ENCODE measurements at places on chromosomes 12 and 14.
A peak's percentile ranks its signal among the peaks of the same experiment; 100 is the strongest.

GRCh38 chr12:83153177-83153576 lies 466.5 kb downstream of the TMTC2 start:
- no peak for DNase-seq

GRCh38 chr12:56932146-56932545 lies 2.1 kb downstream of the SDR9C7 start:
- DNase-seq = no peak

DNA sequence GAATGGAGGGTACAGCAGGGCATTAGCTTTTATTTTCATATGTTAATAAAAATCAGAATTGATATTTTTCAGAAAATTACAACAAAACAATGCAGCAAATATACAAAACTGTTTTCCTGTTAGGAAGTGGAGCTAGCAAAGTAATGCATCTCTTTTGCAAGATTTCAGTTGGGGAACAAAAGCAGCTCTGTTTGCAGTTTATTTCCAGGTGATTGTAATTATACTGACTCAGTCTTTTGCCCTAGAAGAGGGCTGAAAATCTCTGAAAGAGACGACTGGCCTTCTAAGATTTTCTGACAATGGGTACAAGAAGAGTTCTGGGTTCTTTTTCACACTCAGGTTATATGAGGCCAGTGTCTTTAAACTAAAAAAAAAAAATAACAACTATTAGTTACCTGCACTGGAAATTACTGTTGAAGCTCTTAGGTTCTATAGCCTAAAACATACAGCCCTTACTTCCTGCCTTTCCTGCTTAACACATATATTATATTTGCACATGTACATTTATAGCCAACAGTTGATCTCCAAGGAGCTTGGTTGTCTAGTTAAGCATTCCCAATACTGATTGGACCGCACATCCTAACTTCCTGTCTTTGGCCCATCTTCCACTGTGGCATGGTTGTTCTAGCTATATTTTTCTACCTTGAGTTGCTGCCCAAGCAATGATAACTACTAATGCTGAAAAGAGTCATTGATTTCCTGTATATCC lies 199.1 kb upstream of the KRR1 start:
- no peak for DNase-seq

DNA sequence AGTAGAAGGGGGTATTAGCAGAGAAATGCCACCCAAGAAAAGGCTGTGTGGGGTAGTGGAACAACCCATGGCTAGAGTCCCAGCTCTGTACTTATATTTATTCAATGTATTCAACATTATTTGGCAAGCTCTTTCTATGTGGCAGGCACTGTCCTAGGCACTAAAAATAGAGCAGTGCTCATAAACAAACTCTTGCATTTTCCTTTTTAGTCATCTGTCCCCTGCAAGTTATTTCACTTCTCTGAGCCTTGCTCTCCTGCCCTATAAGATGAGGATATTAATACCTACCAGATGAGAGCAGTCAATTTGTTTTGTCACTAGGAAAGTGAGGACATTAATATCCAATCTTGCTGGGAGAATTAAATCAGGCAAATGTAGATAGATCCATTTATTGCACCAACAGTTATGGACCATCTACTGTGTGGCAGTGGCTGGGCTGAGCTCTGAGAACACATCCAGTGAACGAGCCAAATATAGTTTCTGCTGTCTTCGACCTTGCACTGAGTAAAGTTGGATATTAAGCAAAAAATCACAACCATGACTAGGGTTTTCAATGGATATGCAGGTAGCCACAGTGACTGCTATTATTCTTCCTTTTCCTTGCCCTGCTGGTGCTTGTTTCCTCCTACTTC lies 314.3 kb upstream of the TBX3 start:
- DNase-seq = no peak

- DNase-seq = peak; percentile 62
Measured at GRCh38 chr12:32587581-32588495, 91.3 kb upstream of the DNM1L start.

GRCh38 chr12:131592972-131593371 lies 117.9 kb upstream of the SFSWAP start:
- no peak for DNase-seq

DNA sequence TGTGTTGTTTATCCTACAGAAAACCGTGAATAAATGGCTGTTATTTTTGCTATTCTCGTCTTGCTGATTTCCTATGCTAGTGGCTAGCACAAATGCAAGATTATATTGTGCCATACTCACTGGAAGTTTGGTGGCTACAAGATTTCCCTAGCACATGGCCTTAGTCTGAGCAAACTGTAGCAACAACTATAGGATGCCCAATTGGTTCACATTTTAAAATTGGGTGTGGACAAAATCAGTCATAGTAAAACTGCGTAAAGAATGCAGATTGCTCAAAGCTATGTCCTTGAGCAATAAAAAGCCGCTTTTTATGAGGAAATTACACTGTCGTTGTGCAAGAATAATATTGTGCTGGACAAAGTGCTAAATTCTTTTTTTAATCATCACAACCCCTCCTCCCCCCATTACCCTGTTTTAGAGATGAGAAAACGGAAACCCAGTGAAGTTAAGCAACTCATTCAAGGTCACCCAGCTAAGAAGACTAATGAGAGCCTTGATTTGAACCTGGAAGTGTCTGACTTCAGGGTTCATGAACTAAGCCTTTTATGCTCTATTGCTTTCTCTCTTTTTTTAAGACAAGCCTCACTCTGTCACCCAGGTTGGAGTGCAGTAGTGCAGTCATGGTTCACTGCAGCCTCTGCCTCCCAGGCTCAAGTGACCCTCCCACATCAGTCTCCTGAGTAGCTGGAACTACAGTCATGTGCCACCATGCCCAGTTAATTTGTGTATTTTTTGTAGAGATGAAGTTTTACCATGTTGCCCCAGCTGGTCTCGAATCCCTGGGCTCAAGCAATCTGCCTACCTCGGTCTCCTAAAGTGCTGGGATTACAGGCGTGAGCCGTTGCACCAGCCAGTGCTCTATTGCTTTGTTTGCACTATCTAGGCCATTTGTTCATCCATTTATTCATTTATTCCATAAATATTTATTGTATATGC lies 73.6 kb downstream of the SRGAP1 start:
- DNase-seq = peak; percentile 42

DNA sequence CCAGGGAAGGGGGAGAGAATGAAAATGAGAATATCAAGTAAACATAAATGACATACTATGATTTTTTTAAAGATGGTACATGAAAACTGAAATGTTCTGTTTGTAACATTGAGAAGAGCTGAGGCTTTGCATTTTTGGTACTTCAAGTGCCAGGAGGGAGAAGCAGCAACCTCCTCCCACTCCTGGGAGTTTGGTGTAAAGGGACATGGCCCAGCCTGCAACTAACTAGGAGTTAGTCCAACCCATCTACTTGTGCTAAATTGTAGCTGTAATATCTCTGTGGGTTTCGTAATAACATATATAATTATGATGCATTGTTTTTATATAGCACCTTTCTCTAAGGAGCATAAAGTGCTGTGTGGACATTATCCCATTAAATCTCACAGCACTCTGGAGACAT lies 517.5 kb downstream of the NELL2 start:
- no peak for DNase-seq

DNA sequence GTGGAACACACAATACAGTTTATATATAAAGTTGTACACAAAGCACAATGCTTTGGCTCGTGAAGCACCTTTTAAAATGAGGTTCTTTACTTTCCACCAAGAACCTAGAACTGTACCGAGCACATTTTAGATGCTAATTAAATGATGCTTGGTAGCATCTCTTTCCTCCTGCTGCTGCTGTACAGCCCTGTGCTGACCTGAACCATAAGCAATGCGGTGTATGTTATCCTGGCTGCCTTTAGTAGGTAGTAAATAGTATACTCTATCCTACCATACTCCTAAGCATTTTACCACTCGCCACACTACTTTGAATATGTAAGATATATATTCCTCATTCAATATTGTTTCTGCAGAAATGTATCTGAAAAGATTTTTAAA lies 2.9 kb upstream of the RNASE8 start:
- no peak for DNase-seq

- DNase-seq = no peak
Measured at GRCh38 chr12:51636986-51637385, 46.0 kb downstream of the SCN8A start.

- no peak for DNase-seq
Measured at GRCh38 chr12:100927826-100928225, 133.2 kb downstream of the ANO4 start.

GRCh38 chr14:72928872-72929271 lies 2.6 kb downstream of the DCAF4 start:
- no peak for DNase-seq

DNA sequence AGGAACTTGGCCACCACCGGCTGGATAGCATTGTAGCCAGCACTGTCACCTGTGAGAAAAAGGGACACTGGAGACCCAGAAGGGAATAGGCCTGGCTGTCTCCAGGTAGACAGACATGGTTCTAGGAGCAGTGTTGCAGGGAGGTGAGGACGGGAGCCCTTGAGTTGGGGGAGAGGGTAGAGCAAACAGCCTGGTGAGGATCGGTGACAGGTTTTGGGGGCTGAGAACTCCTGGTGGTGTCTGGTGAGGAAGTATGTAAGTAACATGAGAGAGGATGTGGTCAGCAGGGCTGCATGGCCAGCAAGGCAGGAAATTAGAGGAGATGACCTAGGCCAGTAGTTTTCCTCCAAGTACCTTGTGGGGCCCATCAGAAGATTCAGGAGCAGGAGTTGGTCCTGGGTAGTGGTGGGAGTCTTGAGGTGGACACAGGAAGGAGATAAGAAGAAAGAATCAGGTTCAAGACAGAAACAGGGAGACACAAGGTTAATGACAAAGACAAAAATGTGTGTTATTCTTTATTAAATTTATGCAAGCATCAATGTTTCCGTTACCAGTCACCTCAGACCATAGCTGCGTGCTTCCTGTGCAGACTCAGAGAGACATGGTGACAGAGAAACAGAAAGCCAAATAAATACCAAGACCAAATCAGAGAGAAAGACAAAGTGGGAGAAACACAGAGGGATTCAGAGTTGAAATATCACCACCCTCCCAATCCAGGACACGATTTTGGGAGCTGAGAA lies at the start of gene ARHGAP9:
Gene ARHGAP9, minus strand, starts transcription at position 491 of the 740 bp plus-strand sequence. Its CDS starts 460 bp downstream, at position 31.
- DNase-seq = peak; percentile 48

GRCh38 chr12:23534196-23534595 lies 415.3 kb downstream of the SOX5 start:
- DNase-seq = no peak

DNA sequence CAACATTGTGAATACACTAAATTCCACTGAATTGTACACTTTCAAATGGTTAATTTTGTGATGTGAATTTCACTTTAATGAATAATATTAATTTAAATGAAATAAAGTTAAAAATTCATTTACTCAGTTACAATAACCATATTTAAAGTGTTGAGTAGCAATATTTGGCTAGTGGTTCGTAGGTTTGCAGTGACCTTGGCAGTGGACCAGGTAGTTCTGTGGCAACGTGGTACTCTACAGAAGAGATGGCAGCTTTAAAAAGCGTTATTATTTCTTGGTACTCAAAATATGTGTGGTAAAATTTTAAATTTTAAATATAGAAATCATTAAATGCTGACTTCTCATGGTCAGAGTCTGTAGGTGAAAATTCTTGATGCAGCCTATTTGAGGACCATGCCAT lies 51.6 kb downstream of the AEBP2 start:
- no peak for DNase-seq

DNA sequence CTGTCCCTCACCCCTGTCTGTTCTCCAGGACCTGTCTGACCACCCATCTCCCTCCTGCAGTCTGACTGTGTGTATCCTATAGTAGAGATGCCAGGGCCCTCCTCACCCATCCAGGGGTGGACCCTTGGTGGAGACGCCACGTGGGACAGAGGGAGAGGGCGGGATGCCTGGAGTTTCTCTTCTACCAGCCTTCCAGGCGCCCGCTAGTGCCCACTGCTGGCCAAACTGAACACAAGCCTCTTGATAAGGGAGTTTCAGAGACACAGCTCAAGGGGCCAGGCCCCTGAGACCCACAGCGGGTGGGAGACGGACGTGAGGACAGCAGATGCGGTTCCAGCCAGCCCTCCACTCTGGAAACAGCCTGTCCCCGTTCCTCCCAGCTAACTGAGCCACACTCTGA lies 147.3 kb downstream of the RBM19 start:
- DNase-seq = peak; percentile 38

GRCh38 chr12:89181271-89181920 lies 170.9 kb downstream of the DUSP6 start:
- DNase-seq = no peak

GRCh38 chr12:31896514-31897039 lies 62.6 kb upstream of the RESF1 start:
- peak; percentile 95 for DNase-seq

DNA sequence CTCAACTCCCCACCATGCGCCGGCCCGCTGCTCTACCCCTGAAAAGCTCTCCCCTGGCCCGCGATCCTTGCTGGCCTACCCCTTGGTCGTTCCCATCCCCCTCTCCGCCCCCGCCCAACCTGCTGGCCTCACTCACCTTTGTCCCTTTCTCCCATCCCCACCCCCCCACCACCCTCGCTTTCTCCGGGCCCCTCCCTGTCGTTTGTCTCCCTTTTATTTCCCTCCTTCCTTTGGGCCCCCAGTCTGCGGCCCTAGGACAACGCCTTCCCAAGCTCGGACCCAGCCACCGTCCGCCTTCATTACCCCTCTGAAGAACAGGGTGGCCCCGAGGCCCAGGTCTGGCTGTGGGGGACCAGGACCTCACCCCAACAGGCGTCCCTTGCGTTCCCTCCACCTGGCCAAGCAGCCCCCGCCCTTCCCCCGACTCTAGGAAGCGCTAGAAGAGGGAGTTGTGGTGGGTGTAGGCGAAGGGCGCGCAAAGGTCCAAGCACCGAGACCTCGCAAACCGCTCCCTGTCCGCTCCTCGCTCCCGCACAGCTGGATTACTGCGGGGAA lies 6.9 kb upstream of the SLC7A7 start:
- no peak for DNase-seq

DNA sequence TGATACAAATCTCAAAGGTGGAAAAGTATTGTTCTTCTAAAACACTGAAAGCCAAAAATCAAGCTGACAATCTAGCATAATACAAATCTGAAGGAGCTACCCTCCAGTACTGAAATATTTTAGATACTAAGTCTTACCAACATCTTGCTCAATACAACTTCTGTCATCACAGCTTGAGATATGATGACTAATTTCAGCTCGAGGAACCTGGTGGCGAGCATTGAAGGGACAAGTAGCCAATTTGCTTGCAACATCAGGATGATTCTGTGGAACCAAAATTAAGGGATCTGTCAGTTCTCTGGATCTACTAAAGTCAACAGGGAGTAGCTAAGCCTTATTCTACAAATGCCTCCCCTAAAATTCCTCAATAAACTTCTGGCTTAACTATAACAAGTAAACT lies 10.4 kb downstream of the GTSF1 start:
- peak; percentile 57 for DNase-seq

DNA sequence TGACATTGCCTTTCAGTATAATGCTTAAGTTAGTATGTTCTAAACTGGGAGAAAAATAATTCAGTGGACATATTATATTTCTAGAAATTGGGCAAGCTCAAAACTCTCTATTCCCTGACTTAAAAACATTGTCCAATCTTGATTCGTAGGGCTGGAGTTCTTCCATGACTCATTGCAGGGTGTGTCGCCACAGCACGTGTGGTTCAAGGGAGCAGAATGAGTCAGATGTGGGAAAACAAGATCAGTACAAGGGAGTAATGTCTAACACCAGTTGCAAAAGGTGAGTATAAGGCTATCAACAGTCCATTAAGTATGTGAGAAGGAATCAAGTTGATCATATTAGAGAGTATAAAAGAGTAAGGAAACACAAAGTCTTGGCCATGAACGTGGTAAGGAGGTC lies 887.0 kb downstream of the TMTC2 start:
- no peak for DNase-seq

- peak; percentile 86 for DNase-seq
Measured at GRCh38 chr12:6341417-6342139, at the start of gene TNFRSF1A. TSS of gene TNFRSF1A (minus strand) at chr12:6342076. CDS start at chr12:6341814, 262 bp downstream.
